Suprapubic skin (tissue), 4 donors: ENCODE measurements at places on chromosomes 7 and 10.

DNA sequence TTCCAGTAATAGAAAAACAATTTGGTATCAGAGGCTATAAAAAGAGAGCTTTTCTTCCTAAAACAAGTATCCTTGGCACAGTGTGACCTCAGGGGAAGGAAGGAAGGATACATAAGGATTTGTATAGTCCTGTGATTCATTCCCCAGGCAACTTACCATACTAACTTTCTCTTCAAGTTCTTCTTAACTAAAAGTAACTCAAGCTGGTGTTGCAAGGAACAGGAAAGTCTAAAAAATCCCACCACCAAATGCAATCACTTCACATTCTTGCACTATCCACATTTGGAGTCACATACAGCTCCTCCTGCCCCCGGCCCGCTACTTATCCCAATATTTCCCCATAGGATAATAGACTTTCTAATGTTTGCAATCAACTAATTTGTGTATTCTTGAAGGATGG is 84.8 kb downstream of the PRKAG2 start:
- DNase-seq, result no peak

- DNase-seq, result no peak
These were observed 117.1 kb upstream of the GATA3 start for GRCh38 chr10:7937315-7937945.

GRCh38 chr7:11539853-11540252 is 292.1 kb downstream of the THSD7A start:
- DNase-seq, result no peak

DNA sequence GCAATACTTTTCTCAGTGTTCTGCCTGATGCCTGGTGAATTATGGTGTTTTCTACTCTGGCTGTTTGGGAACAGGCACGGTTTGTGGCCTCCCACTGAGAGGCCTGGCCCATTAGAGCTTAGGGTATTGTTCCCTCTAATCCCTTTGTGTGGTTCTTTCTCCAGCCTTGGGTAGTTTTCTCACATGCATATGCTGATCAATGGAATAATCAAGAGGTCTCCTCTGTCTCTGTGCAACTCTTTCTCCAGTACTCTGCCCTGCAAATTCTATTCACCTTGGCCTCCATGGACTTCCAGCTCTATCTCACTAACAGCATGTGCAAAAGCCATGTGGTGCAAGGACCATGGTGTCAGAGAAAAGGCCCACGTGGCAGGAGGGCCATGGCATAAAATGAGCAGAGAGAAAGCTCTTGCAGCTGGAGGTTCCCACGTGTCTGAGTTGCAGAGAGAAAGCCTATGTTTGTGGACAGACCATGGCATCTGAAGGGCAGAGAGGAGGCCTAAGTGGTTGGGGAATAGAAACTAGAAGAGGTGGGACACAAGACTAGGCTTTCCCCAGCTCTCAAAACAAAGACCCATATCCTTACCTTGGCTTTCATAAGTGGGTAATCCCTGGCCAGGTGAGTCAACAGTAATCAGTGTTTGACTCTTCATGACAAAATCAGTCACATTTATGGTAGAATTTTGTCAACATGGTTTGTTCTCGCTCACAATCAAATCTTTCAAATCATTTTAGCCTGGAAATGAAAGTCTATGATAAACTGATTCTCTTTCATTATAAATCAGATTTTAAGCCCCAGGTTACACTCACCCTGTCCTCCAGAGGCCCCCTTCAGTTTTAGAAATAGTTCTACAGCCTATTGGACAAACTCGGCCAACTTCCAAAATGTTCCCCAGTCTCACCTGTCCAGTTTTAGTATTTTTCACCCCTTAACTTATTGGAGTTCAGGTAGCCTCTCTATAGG is 17.3 kb downstream of the OPALIN start:
- DNase-seq, result no peak

GRCh38 chr10:74738985-74739567 is 87.3 kb upstream of the KAT6B start:
- no peak for DNase-seq

DNA sequence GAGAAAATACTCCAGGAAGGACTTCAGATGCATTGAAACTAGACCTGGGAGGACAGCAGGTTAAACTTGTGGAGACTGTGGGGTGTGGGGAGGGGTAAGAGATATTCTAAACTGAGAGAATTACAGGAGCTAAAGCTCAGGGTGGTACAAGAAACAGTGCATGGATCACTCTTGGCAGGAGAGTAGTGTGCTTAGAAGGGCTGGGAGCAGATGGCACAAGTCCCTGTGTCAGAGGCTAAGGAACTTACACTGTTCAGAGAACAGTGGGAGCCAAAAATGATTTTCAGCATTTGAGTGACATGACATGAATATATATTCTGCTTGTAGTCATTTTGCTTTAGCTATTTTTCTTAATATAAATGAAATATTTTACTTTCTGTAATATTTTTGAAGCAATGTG is 36.0 kb upstream of the LAMB1 start:
- DNase-seq, result no peak

- DNase-seq, result no peak
These were observed 2.7 kb upstream of the HTRA1 start for GRCh38 chr10:122458693-122459092.

DNA sequence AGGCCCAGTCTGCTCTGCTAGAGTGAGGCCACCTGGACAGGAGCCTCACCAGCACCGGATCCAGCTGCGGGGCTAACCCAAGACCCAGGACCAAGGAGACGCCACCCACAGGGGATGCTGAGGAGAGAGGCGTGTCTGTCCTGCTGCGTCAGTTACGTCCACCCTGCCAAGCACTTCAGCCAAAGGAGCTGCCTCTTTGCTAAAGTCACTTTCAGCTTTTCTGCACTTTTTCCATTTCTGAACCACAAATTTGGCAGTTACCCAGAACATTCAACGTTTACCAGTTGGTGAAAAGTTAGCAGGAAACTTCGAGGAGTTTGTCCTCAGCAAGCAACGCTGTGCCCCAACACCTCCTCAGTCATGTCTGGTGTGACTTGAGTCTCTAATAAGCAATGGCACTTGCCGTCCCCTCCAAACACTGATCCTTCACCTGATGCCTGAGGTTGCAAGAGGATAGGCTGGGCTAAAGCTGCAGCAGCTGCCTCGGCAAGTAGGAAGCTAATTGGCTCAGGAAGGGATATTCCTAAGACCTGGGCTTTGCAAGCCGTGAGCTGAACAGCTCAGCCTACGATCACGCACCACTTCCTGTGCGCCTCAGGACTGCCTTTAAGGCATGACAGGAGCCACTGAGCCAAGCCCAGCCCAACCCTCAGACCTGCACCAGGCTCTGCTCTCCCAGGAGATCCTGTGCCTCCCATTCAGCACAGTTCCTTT is 40.1 kb downstream of the KCNH2 start:
- peak; percentile 70 for DNase-seq

DNA sequence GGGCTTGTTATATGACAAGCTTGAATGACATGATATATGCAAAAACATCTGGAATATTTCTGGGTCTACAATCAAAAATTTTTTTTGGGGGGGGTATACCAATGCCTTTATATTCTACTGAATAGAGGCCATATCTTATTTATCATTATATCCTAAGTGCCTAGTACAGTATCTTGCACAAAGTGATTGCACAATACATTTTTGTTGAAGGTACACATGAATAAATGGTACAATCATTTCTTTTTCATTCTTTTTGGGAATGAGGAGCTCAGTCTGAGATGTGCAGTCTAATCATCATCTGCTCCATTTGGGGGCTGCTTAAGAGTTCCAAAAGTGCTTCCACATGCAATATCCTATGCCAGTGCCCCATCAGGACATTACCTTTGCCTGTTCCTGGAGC is 214.6 kb downstream of the KIF20B start:
- no peak for DNase-seq

DNA sequence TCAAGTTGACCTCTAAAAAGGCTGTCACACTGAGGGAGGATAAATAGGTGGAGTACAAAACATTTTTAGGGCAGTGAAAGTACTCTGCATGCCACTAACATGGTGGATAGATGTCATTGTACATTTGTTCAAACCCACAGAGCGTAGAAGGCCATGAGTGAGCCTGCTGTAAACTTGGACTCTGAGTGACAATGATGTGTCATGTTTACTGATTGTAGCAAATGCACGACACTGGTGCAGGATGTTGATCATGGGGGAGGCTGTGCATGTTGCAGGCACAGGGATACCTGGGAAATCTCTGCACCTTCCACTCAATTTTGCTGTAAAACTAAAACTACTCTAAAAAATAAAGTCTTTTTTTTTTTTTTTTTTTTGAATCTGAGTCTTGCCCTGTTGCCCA is 52.5 kb upstream of the GRID1 start:
- DNase-seq, result no peak

DNA sequence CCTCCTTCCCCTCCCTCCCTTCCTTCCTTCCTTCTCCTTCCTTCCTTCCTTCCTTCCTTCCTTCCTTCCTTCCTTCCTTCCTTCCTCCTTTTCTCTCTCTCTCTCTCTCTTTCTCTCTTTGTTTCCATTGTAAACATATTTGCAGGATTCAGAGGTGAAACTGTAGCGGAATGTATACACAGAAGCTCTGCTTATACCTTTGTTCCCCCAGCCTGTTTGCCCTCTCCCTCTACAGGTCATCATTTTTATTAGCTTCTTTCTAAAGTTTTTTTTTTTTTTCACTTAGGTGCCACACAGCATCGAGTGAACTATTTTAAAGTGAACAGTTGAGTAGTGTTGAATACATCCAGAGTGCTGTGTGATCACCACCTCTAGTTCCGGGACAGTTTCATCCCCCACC is 20.7 kb downstream of the SDK1 start:
- no peak for DNase-seq

DNA sequence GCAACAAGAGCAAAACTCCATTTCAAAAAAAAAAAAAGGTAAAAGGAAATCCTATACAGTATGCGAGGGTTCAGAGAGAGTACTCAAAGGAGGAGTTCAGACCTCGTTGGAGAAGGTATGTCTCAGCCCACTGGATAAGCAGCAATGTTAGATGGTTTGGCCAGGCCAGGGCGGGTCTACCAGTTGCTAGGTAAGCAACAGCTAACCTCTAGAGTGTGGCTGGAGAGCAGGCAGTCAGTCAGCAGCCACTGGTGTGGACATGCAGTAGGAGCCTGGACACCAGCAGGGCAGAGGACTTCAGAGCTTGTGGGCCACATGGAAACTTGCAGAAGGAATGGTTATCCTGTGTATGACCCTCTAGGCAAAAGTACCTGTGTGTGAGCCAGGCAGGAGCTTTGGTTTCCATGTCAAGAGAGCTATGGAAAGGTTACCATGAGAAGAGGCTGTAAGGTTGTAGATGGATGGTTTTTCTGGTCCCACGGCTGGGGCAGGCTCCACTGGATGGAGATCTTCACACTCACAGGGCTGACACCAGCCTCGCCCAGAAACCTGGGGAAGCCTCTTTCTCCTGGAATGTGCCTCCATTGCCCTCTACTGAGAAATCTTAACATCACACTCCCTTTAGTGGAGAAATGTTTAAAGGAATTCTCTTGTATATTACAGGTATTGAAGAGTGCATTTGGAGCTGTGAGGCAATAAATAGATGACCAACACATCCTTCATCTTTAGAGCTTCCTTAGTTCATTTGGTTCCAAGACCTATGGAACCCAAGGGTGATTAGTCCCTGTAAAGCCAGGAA is 63.6 kb downstream of the CCDC186 start:
- no peak for DNase-seq

DNA sequence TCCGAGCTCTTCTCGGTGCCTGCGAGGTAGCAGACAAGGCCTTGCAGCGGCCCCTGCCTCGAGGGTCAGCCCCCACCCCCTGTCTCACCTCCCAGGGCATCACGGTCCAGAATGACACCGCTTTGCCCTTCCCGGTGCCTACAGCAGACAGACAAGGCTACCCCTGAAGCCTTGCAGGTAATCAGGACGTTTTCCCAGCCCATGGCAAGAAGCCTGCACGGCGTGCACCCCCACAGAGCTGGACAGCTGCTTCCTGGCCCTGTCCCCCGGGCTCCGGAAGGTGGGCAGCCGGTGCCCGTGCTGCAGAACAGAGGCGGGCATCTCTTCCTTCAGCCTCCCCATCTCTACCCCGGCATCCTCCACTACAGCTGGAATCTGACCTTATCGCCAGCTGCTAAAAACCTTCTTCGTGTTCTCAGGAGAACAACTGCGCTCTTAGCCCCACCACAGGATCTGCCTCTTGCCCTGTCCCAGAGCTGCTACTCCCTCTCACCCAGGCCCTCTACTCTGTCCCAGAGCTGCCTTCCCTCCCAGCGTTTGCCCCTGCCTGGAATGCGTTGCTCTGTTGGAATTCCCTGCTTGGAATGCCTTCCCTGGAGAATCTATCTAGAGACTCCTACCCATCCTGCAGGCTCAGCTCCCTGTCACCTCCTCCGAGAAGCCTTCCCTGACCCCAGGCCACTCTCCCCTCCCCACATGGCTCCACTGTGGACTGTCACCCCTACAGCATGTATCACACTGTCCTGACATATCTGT is 4.7 kb downstream of the MYL10 start:
- DNase-seq, result no peak

GRCh38 chr7:72462311-72462710 is 50.2 kb upstream of the CALN1 start:
- no peak for DNase-seq

DNA sequence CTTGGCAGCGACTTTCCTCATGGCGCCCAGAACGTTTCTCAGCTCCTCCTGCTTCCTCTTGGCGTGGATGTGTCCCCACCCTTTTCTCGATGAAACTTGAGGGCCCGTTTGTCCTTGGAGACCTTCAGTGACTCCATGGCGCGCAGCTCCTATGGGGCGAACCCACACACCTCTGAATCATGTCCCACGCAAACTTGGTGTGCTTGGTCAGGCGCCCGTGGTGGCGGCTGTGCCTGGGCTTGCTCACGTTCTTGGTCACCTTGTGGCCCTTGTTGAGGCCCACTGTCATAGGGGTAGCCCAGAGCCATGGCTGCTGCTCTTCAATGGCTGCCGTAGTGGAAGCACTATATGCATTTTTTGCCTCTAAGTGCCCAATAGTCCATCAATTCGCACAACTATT is 117.5 kb upstream of the FOXP2 start:
- DNase-seq, result no peak

GRCh38 chr7:47379629-47380324 is 202.1 kb downstream of the TNS3 start:
- DNase-seq, result no peak

GRCh38 chr7:36565792-36566356 is 158.4 kb downstream of the AOAH start:
- DNase-seq, result no peak
